ENCODE measurements at places on chromosomes 4 and X.
A peak's percentile ranks its signal among the peaks of the same experiment; 100 is the strongest.

- no peak for DNase-seq
Observed at GRCh38 chrX:110001740-110002299, 1.1 kb upstream of the TMEM164 start.

- peak; percentile 17 for DNase-seq
Observed at GRCh38 chr4:169397762-169398161, 127.0 kb upstream of the SH3RF1 start.

DNA sequence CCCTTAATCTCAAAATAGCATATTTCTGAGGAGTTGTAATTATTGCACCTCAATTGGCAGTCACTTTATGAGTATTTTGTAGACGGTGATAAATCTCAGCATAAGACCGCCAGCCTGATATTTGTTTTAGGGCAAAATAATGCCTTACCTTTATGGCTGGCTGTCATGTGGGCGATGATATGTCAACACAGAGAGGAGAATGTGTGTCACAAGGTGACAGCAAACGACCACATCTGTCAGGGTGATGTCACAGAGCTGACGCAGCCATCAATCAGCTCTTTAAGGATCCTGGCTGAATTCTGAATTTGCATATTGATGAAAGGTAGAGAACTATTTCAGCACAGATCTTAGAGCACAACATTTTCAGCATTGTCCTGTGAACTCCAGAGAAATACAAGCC, 209.7 kb downstream of the CEP135 start:
- no peak for DNase-seq

GRCh38 chrX:45352611-45353010, 151.9 kb upstream of the DIPK2B start:
- no peak for DNase-seq

DNA sequence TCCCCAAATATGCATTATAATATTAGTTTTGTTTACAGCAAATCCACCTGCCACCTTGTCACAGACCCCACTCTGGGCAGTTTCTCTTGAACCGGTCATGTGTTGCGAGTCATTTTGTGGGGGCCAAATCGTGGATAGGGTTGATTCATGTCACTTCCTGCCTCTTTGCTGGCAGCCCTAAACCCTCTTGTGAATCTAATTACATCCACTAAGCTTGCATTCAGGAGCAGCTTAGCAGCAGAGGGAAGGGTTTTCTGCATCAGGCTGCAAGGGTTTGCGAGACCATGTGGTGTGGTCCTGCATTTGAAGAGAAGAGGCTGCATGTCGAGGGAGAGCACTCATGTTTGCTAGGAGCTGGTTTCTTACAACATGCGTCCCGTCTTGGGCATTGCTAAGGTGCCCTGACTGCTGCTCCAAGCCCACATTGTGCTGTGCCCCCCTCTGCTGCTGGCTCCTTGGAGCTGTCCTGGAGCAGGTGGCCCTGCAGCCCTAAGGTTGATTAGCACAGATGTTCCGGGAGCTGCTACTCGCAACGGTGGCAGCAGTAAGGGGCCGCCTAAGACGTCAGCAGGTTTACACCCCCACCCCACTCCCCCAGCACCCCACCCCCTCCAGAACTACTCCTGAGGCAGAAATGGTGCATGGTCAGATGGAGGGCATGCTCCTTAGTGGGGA, 88.9 kb upstream of the CLDN34 start:
- DNase-seq = no peak
